ENCODE measurements at places on chromosomes 11 and 22.

DNA sequence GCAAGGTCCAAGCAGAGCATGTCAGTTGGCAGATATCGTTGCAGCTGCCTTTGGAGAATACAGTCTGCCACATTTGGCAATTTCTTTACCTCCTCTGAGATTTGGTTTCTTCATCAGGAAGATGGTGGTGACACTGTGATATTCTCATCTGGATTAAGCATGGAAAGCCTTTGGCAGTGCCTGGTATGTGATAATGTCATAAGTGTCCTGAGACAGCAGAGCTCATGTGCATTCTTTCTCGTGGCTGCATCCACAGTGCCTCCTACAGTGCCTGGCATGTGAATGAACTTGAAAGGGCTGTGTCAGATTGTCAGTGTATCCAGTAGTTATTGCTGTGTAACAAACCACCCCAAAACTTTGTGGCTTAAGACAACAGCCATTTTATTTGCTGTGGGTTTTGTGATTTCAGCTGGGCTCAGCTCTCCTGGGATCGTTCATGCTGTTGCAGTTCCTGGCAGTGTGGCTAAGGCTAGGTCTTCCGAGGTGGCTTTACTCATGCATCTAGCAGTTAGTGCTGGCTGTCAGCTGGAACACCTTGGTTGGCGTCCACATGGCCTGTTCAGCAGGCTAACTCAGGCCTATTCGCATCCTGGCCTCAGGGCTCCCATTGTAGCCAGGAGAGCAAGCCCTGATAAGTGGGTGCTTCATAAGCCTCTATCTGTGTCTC is 35.7 kb upstream of the MICAL2 start:
- DNase-seq, result no peak

DNA sequence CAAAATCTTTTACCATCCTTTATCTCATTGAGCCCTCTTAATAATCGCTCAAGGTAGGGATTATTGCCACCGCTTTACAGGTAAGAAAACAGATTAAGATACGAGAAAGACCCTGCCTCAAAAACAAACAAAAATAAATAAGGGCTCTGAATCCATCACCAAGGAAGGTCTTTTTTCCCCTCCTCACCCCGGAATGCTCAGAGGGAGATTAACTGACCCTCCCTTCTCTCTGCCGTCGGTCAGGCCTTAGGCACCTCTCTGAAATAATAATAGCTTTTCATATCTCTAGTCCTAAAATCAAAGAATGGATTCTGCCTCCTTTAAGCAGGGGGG is 620 bp upstream of the ATG2A start:
- DNase-seq, result no peak

DNA sequence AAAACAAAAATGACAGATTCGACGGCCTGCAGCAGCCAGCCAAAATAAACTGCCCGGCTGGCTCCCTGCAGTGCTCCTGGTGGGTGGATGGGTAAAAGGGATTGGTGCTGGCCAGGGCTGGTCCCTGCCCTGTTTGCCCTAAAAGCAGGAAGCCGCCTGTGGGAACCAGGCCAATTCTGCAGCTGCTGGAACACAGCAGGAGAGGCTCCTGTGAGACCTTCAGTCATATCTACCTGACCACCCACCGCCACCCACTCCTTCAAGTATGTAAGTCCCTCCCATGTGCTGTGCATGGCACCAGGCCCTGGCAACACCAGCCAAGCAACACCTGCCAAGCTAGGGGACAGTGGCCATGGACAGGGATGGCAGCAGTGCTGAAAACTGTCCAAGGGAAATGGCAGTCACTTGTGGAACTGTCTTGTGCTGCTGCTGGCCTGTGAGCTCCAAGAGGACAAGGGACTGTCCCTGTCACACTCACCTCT is 48.7 kb upstream of the ARFGAP3 start:
- DNase-seq, result no peak

GRCh38 chr11:117468888-117469287 is 141.2 kb downstream of the CEP164 start:
- DNase-seq, result no peak

GRCh38 chr11:9726321-9727022 is 62.6 kb downstream of the SWAP70 start:
- DNase-seq, result peak; percentile 89

DNA sequence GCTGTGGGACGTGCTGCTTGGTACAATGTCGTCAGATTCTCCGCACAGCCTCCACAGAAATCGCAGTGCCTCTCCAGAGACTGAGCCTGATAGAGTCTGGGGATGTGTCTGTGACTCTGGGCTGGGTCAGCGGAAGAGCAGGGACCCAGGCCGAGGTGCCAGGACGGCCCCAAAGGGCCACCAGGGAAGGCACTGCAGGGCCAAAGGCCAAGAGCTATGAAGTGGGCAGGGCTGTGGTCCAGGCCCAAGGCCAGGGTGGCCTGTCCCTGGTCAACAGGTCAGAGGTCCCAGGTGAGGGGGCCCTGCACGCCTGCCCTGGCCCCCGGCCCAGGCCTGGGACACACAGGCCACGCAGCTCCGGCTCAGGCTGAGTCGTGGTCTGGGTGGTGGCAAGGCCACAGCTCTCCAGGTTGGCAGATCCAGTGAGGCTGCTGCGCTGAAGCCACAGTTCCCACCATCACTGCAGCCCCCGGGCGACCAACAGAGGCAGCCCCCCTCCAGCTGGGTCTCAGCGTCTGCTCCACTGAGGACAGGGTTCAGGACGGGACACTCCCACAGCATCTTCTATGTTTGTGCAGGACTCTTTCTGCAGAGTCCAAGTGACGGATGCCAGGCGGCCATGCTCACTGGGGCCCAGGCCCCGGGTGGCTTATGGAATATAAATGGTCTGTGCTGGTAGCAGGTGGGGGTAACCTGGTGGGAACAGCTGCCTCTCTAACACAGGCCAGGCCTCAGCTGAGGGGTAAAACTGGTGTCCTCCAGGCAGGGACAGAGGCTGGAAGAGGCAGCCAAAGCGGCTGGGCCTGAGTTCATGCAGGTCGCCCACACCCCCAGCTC is 4.8 kb upstream of the PIM3 start:
- no peak for DNase-seq

DNA sequence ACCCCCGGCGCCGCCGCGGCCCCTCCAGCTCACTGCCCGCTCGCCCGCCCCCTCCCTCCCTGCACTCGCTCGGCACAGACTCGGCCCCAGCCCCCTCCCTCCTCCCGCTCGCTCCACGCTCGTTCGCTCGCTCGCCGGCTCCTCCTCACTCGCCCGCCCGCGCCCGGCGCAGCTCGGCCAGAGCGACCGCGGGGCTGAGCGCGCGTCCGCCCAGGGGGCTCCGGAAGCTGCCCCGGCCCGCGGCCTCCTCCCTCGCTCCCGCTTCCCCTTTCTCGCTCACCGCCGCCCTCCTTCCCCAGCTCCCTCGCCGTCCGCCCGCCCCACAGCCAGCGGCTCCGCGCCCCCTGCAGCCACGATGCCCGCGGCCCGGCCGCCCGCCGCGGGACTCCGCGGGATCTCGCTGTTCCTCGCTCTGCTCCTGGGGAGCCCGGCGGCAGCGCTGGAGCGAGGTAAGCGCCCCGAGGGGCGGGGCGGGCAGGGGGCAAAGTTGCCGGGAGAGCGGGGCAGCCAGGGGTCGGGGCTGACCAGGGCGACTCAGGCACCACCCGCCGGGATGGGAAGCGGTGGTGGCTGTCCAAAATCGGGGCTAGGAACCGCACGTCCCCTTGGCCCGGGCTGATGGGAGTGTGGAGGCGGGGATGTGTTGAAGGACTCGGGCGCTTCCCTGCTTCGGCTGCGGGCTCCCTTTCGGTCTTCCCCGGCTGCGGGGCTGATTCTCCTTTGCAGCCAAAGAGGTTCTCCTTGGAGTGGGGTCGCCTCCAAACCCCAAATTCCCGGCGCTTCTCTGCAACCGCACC is at the start of gene SEZ6L:
SEZ6L (plus strand) TSS at position 148 of the 797 bp plus-strand sequence; CDS start at position 356, 208 bp downstream.
- DNase-seq, result no peak
